ENCODE measurements at places on chromosomes 1 and 21.

DNA sequence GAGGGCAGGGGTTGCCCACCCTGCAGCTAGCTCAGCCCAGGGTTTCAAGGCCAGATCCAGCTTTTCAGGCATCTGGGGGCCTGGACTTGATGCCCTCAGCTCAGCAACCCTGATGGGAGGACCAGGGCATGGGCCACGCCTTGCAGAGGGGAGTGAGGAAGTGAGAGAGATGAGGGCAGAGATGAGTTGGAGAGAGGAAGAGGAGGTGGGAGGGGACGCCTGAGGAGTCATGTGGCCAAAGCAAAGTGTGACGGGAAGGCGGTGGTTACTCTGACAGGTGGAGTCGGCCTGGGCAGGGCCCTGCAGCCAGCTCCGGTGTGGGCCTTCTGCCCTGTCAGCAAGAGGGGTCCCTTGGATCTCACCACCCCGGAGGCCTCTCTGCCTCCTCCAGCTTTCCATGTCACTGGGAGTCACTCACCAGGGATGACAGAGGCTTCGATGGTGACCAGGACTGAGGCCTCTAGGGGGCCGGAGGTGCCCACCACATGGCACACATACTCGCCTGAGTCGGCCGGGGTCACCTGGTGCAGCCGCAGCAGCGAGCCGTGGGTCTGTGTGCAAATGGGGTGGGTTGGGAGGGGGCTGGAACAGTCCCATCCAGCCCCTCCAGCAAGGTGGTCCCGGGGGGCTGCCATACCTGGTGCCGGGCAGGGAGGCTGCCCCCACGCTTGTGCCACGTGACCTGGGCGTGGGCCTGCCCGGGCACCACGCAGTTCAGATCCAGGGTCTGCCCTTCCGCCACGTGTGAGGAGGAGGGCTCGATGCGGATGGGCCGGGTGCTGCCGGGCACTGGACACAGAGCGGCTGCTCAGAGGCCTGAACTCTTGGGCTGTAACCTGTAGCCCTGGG, 40.4 kb downstream of the LDLRAD2 start:
- DNase-seq, result peak; percentile 11

- no peak for DNase-seq
Measured at GRCh38 chr1:243798726-243799125, 51.3 kb downstream of the AKT3 start.

DNA sequence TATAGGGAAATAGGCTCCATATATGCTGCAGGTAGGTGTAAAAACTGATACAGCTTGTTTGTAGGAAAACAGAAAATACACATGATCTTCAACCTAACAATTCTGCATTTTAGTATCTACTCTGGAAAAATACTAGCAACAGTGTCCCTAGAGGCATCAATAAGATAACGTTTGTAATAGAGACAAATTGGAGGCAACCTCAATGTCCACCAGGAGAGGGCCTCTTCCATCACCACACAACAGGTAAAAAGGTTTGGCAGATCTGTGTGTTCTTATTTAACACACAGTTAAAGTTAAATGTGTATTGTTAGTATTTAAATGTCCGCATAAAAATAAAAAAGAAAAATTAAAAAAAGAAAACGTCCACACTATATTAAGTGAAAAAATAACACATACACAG, 5.4 kb downstream of the EIF2D start:
- no peak for DNase-seq

DNA sequence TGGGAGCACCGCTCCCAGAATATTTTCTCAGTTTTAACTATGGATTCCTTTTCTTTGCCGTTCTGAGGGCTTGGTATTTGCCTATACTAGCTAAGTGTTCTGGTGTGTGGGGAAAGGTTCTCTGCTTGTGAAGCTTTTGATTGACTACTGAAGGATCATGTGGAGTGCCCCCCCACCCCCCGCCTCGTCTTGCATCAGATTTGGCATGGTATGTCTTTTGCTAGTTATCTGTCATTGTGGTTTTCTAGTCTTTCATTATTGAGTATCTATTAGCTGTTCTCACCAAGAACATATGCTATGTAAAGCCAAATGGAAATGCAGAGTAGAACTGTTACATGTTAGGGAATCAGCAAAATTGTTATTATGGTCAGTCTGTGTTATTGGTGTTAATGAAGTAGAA, 58.3 kb downstream of the MACF1 start:
- DNase-seq, result no peak

DNA sequence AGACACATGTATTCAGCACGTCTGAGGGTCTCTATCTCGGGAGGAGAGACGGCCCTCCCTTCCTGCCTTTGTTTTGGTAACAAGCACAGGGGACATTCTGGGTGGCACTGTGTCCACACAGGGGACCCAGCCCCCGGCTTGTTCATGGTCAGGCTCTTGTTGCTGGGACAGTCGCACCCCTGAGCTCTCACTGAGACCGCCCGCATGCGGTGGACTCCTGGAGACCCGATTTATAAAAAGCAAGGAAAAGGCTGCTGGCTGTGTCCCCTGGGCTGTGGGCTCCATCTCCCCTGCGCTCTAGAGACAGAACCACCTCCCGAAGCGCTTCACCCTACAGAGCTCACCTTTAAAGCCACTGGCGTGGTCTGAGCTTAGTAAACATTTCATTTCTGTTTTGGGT, 103.4 kb downstream of the WDR4 start:
- DNase-seq, result no peak

DNA sequence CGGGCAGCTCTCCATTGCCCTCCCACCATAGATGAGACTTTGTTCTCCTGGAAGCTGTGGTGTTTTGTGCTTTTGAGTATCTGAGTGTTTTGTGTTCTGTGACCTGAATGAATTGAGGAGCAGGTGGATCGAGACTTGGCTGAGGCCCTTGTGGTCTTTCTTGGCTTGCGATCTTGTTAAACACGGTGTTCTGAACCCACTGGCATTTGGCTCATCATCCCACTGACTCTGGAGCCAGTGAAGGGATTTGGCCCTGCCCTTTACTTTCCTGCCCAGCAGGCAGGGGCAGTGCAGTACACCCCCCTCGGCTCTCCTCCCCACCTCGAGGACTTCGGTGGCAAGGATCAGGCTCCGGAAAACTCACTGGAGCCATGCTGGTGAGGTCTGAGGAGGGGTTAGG, 30.6 kb downstream of the PKNOX1 start:
- no peak for DNase-seq

GRCh38 chr1:245997471-245998258, 509.4 kb downstream of the SMYD3 start:
- no peak for DNase-seq

- no peak for DNase-seq
Measured at GRCh38 chr1:172325531-172325930, 95.0 kb upstream of the C1orf105 start.

- peak; percentile 52 for DNase-seq
Measured at GRCh38 chr1:168531615-168532345, 12.0 kb downstream of the XCL2 start.

DNA sequence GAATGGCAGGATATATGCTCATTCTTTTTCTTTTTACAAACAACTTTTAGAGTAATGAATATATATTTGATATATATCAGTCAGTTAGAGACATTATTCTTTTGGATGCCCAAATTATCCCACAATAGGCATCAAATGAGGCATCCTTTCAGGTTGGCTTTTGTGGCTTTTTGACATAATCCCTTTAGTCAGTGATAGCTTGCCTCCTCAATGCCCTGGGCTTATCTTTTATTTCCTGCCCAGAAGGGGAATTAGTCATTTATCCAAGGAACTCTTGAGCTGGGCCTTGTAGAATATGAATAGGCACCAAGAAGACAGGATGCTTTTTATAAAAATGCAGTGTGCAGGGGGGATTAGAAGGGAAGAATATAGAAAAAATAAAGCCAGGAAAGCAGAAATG, 22.2 kb downstream of the EPHX4 start:
- DNase-seq, result no peak

GRCh38 chr1:235885655-235886262, 19.1 kb upstream of the LYST start:
- no peak for DNase-seq

DNA sequence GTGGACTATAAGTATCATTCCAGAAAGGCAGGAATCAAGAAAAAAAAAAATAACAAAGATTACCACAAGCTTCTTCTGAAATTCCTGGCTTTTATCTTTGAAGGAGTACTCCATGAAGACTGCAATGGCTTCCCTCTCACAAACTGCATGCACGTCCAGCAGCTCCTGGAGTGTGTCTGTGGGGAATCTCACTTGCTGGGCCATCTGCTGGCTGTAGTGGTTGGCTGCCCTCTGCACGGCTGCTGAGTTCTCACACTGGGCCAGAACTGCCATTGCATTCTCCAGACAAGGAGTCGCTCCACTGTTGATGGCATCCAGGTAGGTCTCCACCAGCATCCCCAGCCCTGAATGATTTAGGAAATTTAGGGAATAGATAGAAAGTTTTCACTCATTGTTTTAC, 23.3 kb upstream of the GBP2 start:
- no peak for DNase-seq

- no peak for DNase-seq
Measured at GRCh38 chr1:212495766-212496494, 63.2 kb downstream of the NENF start.

DNA sequence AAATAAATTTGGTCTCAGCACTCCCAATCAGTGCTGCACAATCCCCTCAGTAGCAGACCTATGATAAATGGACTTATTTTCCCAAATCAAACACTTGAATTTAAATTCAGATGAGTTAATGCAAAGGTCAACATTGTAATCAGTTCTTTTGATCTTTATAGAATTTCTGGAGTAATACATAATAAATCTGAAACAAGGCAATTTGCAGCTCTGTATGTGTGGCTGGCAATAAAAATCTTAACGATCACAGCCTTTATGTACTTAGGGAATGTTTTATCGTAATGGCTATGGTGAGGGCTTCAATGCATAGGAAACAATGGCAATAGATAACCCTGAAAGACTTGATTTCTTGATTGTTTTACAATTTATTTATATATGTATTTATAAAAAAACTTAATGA, 91.4 kb downstream of the GPATCH2 start:
- no peak for DNase-seq

DNA sequence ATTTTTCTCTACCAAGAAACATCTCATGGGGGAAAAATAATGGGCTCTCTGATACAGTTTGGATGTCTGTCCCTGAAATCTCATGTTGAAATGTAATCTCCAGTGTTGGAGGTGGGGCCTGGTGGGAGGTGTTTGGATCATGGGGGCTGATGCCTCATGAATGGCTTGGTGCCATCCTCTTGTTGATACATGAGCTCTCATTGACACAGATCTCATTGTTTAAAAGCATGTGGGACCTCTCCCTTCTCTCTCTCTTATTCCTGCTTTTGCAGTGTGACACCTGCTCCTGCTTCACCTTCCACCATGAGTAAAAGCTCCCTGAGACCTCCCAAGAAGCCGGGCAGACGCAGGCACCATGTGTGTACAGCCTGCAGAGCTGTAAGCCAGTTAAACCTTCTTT, 332.5 kb upstream of the NRIP1 start:
- no peak for DNase-seq

- no peak for DNase-seq
Measured at GRCh38 chr1:189434461-189434860, 1043.2 kb downstream of the BRINP3 start.

DNA sequence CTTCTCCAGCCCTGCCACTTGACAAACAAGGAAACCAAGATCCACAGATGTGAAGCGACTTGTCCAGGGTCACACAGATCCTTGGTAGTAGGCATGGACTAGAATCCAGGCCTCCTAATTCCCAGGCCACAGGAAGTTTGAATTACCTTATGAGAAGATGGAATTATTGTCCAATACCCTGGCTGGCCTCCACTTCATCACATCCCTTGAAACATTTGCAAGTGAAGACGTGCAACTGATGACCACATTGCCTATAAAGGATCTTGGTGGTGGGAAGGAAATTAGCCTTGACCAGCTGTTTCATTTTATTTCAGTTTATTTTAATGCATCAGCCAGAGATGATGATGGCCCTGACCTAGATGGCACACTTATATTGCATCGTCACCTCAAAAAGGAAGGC, 165.8 kb upstream of the CAMK1G start:
- DNase-seq, result no peak

GRCh38 chr1:226293553-226293920, 15.4 kb downstream of the LIN9 start:
- DNase-seq, result no peak

DNA sequence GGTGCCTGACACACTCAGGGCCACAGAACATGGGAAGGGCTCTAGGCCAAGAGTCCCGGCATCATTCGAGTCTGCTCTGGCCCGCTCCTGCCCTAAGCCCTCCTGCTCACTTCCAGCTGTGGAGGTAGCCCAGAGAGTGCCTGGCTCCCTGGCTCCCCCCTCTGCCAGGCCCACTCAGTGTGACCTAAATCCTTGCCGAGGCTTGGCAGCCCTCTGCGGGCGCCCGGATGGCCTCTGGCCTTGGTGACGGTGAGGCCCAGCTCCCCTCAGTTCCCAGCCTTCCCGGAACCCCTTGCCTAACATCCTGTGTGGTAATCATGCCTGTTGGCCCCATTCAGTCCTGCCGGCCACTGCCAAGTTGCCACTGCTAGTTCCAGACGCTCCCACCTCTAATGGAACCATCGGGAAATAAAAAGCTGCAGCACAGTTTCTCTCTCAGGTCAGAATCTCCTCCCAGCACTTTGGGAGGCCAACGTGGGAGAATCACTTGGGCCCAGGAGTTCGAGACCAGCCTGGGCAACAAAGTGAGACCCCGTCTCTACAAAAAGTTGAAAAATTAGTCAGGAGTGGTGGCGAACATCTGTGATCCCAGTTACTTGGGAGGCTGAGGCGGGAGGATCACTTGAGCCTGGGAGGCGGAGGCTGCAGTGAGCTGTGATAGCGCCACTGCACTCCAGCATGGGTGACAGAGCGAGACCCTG, 1.2 kb upstream of the H6PD start:
- no peak for DNase-seq

GRCh38 chr1:28449904-28450303, 55.9 kb upstream of the RCC1 start:
- no peak for DNase-seq

DNA sequence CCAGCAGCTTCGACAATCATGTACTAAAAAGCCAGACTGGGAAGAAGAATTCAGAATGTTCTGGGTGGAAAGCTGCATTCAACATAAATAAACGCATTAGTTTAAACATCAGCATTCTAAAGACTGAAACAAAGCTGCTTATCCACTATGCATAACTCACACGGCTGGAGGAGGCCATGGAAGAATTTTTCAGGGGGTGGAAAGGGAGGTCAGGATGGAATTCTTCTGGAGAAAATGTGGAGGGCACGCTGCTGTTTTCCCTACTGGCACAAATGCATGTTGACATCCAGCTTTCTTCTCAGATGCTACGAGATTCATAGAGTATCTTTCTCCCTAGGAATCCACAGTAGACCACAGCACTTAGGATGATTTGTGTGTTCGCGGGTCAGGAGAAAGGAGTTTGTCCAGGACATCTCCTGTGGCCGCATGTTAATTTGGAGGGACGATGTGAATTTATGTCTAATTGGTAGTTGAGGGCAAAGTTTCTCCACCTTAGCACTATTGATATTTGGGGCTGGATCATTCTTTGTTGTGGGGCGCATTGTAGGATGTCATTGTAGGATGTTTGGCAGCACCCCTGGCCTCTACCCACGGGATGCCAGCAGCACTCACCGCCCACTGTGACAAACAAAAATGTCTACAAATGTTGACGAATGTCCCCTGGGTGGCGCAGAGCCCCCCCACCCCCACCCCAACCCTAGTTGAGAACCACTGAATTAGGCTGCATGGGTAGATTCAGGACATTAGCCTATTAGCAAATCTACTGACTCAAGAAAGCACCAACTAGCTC, 86.5 kb upstream of the KAZN start:
- DNase-seq, result no peak

Data from CD4-positive, alpha-beta T cell (primary cell).